ENCODE measurements at places on chromosomes 3 and 15.

GRCh38 chr3:146189519-146190173 is 28.7 kb upstream of the PLOD2 start:
- peak; percentile 47 for DNase-seq

GRCh38 chr15:53658255-53658654 is 101.2 kb downstream of the WDR72 start:
- no peak for DNase-seq

DNA sequence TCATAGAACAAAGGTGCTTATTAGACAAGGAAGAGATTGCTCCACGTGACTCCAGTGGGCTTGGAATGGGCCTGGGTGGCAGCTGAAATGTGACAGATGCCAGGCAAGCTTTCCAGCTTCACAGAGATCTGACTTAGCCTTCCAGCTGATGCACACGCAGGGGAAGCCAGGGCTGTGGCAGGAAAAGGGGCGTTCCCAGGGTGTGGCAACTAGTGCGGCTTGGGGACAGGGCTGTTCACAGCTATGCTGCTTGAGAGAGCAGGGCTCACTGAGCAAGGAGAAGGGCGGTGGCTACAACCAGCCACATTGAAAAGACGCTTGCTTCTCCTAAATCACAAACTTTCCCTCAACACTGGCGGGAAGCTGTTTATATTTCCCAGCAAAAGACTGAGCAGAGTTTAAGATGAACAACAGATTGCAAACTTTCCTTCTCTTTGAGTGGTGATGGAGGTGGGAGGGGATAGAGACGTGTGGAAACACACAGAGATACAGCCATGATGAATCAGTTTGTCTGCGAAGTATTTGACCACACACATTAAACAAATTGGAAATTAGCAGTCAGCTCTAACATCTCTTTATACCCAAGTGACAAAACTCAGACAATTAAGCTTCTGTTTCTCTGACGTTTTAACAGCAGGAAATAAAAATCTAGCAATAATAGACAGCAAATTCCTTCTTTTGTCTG is 127.5 kb downstream of the BDH1 start:
- DNase-seq = no peak

DNA sequence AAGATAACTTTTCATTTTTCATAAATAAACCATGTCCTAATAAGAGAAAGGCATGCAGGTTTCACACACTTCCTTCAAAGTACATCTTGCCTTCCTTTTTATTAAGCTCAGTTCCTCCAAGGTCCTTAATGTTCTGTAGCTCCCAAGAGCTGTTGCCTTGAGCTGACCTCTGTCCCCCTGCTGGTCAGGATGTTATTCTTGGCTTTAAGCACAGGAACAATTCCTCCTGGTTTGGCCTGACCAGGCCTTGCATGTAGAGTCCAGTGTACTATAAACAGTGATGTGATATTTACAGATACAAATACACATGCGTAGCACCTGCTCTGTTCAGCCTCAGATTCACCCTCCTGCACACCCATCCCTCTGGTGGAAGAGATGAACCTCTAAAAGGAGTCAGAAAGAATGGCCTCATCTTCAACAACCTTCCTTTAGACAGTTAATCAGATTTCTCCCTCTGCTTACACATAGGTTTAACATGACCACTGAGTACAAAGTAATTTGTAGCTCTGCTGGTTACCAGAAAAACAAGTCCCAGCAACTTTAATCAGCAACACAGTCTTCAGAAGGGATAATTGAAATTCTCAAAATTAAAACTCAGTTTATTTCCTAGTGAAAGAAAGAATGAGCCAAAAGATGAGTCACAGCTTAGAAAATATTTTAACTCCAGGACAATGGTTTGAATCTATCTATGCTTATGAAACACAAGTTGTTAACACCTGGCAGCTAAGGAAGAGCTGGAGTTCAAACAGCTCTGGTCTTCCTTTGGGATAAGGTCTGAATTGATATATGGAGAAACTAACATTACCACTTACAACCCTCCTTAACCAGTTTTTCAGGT is 46.5 kb downstream of the PTPN9 start:
- peak; percentile 53 for DNase-seq

GRCh38 chr3:18049096-18049495 is 306.7 kb upstream of the TBC1D5 start:
- no peak for DNase-seq

- DNase-seq = no peak
Measured at GRCh38 chr3:7272203-7272602, 411.3 kb downstream of the GRM7 start.

DNA sequence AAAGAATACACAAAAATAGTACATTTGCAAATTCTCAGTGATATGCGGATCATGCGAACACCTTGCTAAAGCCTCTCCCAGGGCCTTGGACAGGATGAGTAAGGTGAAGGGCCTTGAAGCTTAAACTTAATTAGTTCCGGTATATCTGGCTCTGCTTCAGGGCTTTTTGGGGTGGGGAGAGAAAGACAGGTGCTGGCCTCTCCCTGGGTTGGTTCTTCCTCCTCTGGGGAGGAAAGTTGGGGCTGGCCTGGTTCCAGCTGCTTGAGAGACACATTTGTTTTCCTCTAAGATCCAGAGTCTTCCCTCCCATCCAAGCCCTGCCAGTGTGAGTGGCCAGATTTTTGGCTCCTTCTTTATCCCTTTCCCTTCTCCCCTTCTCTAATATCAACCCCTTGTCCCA is 64.7 kb upstream of the EPHB3 start:
- no peak for DNase-seq
